Small intestine (tissue), 16 donors: ENCODE measurements at places on chromosomes 13 and 19.
A peak's percentile ranks its signal among the peaks of the same experiment; 100 is the strongest.

DNA sequence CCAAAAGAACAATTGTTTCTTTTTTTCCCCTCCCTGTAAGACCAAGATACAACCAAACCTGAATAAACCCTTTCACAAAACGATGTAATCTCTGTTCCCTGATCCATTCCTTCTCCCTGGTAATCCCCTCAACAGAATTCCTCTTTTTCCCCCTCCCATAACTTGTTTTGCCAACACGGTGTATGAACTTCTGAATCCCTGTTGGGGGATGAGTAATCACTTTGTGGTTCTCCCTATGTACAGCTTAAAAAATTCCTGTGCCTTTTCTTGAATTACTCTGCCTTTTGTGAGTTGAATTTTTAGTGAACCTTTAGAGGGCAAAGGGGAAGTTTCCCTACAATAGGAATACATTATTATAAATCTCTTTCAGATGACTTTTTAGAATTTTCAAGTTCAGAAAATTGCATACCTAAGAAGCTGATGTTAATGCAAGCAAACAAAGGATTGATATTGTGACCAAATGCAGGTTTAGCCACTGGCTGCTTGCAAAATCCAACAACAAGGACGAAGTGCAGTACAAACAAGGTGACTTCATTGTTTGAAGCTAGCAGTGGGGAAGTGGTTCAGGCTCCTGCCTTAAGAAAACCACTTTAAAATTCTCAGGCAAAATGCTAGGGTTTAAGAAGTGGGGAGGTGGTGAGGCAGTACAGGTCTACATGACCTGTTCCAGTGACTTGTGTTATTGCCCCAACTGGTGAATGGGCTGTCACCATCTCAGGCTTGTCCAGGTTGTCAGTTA lies 15.0 kb upstream of the EPSTI1 start:
- H3K4me3 ChIP-seq, result no peak overlapping the region
- DNase-seq, result no peak
- no peak overlapping the region for H3K27ac ChIP-seq
- no peaks in the 10 kb centered on the region for H3K36me3 ChIP-seq
- H3K27me3 ChIP-seq, result no peaks in the 10 kb centered on the region

DNA sequence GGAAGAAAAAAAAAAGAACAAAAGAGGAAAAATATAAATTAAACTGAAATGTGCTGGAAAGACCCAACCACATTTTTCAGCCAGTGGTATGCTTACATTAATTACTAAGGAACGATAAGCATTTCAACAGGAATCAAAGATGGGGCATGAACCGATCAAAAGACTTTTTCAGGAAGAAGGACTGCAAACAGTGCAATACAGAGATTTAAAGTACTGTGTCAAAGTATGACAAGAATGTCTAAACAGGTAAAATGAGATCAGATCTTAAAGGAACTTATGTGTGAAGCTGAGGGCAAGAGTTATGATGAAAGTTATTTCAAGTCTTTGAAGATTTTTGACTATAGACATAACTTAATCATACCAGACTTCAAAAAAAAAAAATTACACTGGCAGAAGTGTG lies 1761.8 kb downstream of the SLITRK5 start:
- no peaks in the 10 kb centered on the region for H3K4me1 ChIP-seq
- H3K36me3 ChIP-seq, result no peaks in the 10 kb centered on the region
- no peak overlapping the region for H3K27ac ChIP-seq
- H3K27me3 ChIP-seq, result no peaks in the 10 kb centered on the region
- H3K4me3 ChIP-seq, result no peak overlapping the region

DNA sequence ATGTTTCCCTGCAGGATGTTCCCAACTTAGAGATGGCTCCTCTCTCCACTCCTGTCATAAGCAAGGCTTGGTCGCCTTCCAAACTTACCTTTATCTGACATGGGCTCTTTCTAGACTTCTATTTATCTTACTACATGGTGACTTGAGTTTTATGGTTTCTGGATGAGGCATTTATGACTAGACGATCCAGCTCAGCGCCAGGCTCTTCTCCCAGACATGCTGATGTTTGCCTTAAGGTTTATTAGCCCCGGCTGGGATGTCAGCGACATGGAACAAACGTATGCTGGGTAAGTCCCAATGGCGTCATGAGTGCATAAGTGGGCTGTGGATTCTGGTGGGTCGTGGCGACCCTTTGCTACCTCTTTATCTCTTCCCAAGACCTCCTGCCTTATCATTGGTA lies 39.8 kb upstream of the SLC15A1 start:
- no peak for DNase-seq
- H3K27ac ChIP-seq, result no peak overlapping the region
- no peak overlapping the region for H3K4me3 ChIP-seq
- no peaks in the 10 kb centered on the region for H3K27me3 ChIP-seq
- no peaks in the 10 kb centered on the region for H3K4me1 ChIP-seq

DNA sequence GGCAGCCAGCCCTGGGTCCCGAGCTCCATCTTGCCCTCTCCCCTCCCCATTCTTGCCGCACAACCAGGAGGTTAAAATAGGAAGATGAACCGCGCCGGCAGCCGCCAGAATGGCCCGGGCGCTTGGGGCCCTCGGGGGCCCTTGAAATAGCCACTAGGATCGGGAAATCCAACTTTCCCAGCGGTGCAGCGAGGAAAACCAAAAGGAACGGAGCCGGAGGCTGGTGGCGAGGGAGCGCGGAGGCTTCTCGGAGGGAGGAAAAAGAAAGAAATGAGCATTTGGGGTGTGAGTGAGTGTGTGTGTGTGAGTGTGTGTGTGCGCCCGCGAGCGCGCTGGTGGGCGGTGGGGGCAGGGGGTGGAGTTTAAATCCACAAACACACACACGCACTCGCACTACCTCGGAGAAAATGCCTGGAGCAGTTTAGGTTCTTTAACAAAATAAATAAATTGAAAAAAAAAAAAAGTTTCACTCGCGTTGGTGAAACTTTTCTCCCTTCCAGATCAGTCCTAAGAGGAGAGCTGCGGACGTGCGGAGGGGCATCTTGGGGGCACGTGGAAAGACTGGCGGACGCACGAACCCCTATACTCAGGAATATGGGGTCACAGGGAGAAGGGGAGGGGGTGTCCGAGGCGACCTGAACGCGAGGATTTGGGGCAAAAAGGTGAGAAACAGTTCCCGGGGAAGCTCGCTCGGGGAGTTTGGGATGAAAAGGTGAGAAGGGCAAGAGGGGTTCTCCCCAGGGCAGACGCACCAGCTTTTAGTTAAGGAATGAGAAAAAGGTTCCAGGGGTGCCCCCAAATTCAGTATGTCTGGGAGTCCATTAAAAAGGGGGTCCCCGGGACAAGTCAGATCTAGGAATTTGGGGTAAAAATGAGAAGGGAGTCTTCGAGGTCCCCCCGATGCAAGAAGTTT lies 1.3 kb downstream of the RFX2 start:
- peak; percentile 76 for DNase-seq
- peak overlapping the region; percentile 72 for H3K4me3 ChIP-seq
- H3K36me3 ChIP-seq, result no peaks in the 10 kb centered on the region
- H3K27me3 ChIP-seq, result no peaks in the 10 kb centered on the region
- peak overlapping the region; percentile 73 for H3K27ac ChIP-seq
- peaks cover 10% of the 10 kb centered on the region for H3K4me1 ChIP-seq

DNA sequence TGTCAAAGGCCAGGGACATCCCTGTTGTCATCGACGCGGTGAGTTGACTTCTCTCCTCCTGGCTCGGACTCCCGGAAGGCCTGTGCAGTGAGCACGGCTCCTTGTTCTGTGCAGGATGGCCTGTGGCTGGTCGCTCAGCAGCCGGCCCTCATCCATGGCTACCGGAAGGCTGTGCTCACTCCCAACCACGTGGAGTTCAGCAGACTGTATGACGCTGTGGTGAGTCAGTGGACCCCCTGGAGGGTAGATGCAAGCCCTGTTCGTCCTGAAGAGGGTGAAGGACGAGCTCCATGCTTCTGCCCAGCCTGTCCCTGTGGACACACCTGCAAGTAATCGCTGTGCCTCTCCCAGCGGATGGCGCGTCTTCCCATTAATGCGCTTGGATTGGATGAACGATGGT lies 19.2 kb downstream of the NAXD start:
- peaks cover 76% of the 10 kb centered on the region for H3K36me3 ChIP-seq
- H3K4me1 ChIP-seq, result no peaks in the 10 kb centered on the region
- no peak for DNase-seq
- H3K4me3 ChIP-seq, result no peak overlapping the region

DNA sequence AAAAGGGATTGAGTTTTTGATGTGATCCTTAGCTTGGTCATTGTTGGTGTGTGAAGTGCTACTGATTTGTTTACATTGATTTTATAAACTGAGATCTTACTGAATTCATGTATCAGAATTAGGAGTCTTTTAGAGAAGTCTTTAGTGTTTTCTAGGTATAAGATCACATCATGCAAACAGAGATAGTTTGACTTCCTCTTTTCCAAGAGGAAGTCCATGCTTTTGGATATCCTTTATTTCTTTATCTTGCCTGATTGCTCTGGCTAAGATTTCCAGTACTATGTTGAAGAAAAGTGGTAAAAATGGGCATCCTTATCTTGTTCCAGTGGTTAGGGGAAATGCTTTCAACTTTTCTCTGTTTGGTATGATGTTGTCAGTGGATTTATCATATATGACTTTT lies 561.2 kb upstream of the SLITRK1 start:
- H3K4me3 ChIP-seq, result no peak overlapping the region
- no peak overlapping the region for H3K27ac ChIP-seq
- DNase-seq, result no peak

- no peaks in the 10 kb centered on the region for H3K27me3 ChIP-seq
- DNase-seq, result no peak
- H3K36me3 ChIP-seq, result no peaks in the 10 kb centered on the region
- H3K27ac ChIP-seq, result no peak overlapping the region
Observed at GRCh38 chr13:101398191-101398590, 18.1 kb downstream of the NALCN start.
